ENCODE measurements at places on chromosomes 1 and 21.

GRCh38 chr1:172357753-172358385 is 62.6 kb upstream of the C1orf105 start:
- DNase-seq = no peak

DNA sequence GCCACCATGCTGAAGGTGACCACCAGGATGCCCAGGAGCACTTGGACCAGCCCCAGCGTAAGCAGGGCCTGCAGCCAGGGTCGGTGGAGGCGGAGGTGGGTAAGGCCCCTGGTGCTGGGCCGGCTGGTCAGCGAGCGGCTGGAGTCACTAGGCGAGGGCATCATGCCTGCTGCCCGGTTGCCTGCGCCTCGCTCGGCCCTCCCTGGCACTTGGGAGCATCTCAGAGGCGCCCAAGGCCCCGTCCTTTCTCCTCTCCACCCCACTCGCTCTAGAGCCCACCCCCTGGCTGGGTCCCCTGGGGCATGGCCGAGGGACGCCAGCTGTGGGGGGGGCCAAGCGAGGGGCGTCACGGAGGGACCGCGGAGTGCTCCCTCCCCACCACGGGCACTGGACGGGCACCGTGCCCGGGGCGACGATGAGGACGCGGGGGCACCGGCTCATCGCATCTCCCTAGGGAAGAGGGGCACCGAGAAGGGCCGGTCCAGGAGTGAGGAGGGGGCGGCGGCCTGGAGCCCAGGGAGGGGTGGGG is 505 bp downstream of the ENTREP3 start:
- DNase-seq = no peak

- no peak for DNase-seq
Measured at GRCh38 chr1:21307210-21307609, 16.9 kb upstream of the ECE1 start.

DNA sequence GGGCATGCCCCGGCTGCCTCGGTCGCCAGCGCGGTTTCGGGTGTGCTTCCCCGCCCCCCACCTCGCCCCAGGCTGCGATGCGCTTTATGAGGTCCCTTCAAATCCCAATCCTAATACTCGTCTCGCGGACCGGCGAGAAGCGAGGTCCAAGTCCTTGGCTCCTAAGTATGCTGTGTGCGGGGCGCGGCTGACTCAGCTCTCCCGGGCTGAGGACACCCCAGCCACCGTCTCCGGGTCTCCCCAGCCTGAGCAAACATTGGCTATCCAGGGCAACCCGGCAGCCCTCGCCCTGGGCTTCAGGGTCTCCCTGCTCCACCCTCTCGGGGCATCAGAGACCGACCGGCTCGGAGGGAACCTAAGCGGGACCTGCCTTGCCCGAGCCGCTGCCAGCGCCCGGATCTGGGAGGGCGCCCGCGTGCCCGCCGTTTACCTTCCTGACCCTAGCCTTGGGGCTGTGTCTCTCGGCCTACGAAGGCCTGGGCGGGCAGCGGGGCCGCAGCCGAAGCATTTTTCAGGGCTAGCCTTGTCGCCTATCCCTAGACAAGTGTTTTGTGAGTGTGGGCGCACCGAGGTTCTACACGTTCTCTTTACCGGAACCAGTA is 1.2 kb downstream of the ITPKB start:
- DNase-seq = peak; percentile 73

- DNase-seq = no peak
Measured at GRCh38 chr1:243549108-243549507, 293.3 kb downstream of the SDCCAG8 start.

- no peak for DNase-seq
Measured at GRCh38 chr1:181490740-181491712, 7.7 kb downstream of the CACNA1E start.

GRCh38 chr1:88327391-88328267 is 356.4 kb upstream of the PKN2 start:
- DNase-seq = no peak

- DNase-seq = no peak
Measured at GRCh38 chr21:16058896-16059295, 329.1 kb downstream of the USP25 start.

- no peak for DNase-seq
Measured at GRCh38 chr1:203858975-203859374, 2.4 kb upstream of the SNRPE start.

GRCh38 chr21:25979845-25980616 is 190.5 kb downstream of the APP start:
- DNase-seq = no peak

- no peak for DNase-seq
Measured at GRCh38 chr1:241299347-241299746, 57.7 kb downstream of the RGS7 start.

- DNase-seq = no peak
Measured at GRCh38 chr1:44894591-44894990, 51.5 kb upstream of the PTCH2 start.

DNA sequence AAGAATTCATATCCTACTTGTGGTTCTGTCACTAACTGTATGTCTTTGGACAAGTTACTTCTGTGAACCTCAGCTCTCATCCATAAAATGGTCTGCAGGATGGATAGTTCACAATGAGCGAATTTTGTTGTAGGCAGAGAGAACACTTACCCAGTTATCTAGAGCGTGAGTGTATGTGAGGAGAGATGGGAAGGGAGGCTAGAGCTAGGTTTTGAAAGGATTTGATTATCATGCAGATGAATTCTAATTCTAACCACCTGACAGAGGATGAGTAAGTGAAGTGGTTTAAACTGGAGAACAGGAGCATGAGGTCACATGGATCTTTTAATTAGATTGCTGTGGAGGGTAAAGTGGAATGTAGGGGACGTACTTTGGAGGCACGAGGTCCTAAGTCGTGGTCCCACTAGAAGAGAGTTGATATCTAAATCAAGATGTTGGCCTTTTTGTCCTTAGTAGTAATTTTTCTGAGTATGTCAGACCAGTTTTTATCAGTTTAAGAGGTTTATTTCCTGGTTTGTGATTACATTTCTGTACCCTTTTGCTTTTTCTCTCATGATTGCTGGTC is 5.0 kb downstream of the SUCO start:
- DNase-seq = no peak
